ENCODE measurements at places on chromosomes 7 and 10.

DNA sequence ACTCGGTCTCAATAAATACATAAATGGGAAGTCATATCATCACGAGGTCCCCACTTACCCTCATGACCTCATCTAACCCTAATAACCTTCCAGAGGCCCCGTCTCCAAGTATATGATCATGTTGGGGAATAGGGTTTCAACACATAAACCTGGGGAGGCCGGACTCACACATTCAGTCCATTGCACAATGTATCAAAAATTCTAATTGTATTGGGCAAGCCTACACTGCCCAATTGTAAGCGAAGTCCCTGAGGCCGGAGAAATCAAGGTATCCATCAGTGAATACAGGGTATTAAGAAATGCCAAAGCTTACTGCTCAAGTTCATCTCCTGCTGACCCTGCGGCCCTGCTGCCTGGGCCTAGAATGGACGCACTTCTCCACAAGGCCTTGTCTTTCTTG is 69.6 kb downstream of the PARP12 start:
- no peak for DNase-seq

DNA sequence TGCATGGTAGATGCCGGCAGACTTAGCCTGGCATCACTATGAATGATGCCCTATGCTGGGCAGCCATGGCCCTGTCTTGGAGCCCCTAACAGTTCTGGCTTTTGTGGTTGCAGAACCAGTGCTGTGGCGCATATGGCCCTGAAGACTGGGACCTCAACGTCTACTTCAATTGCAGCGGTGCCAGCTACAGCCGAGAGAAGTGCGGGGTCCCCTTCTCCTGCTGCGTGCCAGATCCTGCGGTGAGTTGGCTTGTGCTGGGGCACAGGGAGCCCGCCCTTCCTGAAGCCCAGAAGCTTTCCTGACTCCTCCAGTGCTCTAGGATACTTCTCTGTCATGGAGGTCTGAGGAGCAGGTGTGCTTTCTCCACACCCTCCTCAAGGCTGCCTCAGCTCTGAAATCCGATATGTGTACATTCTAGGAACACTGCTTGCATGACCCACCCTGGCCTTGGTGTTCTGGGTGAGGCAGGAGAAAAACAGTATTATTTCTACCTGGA is 25.6 kb upstream of the SH2D4B start:
- no peak for DNase-seq

- DNase-seq, result no peak
These were observed 28.8 kb downstream of the TSPAN15 start for GRCh38 chr10:69480068-69480412.

- DNase-seq, result no peak
These were observed 73.9 kb downstream of the PCGF5 start for GRCh38 chr10:91294134-91294906.

- DNase-seq, result no peak
These were observed 65.4 kb upstream of the STEAP1B start for GRCh38 chr7:22565315-22565811.

DNA sequence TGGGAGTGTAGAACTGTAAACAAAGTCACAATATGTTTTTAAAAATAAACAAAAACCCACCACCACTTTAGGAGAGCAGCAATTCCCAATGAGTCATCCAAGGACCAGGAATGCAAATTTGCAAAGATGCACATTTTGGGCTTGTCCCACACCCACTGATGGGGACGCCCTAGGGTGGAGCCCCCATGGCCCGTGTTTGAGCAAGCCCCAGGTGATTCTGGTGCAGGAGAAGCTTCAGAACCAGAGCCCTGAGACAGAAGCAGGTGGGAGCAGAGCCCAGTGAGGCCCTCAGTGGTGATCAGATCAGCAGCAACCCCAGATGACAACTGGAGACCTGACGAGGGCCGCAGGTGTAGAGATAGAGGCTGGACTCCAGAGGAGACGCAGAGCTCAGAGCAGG is 55.1 kb upstream of the PFKP start:
- DNase-seq, result no peak
